ENCODE measurements at places on chromosomes 1 and 21.

DNA sequence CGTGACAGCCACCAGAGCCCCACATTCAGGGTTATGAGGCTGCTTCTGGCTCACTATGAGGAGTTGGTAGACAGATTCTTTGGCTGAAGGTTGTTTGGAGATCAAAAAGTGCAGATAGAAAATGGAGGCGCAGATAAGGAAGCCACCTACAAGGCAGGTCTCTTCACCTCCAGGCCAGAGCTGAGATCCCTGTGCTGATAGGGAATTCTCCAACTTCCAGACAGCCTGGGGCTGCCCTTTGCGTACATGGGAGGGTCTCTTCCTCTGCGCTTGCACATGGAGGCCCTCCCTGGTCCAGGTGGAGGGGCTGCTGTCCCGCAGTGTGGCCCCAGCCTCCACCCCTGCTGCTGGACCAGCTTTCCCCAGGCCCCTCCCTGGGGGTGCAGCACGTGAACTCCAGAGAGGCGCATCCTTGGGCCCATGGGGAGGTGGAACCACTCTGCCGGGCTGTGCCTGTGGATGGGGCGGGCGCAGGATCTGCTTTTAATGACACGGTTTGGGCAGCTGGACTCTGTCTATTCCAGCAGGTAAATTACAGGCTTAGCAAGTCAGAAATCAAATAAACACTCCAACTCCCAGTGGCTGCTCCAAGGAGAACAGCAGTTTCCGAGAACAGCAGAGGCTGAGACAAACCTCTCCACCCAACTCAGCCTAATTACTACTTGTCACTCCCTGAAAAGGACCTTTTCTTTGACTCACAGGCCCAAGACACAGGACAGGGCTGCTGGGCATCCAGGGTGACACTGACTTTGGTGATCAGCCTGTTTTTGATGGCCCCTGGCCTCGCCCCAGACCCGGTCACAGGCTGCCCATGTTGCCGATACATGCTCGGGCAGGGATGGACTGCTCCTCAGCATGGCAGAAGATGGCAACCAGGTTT, 12.4 kb downstream of the OXCT2 start:
- DNase-seq, result no peak

DNA sequence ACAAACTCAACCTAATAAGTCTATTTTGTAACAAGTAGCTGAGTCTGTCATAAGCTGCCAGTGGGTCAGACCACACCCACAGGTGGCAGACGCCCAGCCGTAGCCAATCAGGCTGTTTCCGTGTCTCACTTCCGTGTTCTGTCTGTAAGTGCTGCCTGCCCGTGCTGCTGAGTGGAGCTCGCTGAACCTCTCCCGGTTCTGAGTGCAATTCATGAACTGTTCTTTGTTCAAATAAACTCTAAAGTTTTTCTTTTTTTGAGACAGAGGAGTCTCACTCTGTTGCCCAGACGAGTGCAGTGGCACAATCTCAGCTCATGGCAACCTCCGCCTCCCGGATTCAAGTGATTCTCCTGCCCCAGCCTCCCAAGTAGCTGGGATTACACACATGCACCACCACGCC, 25.1 kb downstream of the POFUT2 start:
- peak; percentile 10 for DNase-seq

- DNase-seq, result no peak
These were observed 56.2 kb upstream of the ENAH start for GRCh38 chr1:225709101-225709500.

GRCh38 chr1:167555971-167556714, 2.6 kb upstream of the CREG1 start:
- DNase-seq, result peak; percentile 59

DNA sequence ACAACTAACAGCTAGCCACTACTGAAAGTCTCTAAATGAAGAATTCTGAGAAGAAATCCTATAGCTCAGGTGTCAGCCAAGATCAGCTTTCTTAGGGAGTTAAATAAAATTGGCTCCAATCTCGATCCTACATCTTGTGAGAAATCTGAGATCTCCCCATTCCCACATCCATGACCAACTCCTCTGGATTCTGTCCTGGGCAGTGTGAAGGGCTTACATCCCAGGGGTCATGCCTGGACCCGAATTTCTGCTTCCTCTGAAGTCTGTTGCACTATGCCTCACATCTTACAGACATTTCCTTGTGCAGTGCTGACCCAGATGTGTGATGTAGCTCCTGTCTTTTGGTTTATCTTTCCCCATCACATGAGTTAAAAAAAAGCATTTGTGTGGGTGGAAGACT, 4.8 kb upstream of the TNN start:
- no peak for DNase-seq

DNA sequence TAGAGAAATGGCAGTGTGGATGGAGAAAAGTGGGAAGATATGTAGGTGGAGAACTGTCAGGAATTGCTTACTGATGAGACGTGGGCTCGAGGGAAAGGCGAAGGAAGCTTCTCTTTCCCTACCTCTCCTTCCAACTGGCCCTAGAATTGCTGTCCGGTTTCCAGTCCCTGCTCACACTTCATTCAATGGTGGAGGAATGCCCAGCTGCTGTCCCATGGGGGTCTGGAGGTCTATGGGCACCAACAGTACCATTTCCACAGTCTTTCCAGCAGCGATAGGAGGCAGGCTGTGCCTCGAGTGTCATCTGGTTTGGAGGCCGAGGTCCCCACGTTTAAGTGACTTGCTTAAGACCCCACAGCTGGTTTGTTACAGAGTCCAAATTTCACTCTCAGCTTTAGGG, 31.5 kb upstream of the CD1D start:
- DNase-seq, result no peak

GRCh38 chr1:219945795-219946194, 17.4 kb upstream of the SLC30A10 start:
- DNase-seq, result no peak

- peak; percentile 21 for DNase-seq
These were observed 263.1 kb downstream of the ST6GALNAC3 start for GRCh38 chr1:76337542-76338219.

GRCh38 chr1:44421446-44421884, 16.4 kb downstream of the RNF220 start:
- no peak for DNase-seq

GRCh38 chr21:41769933-41770332, 3.1 kb upstream of the RIPK4 start:
- no peak for DNase-seq

DNA sequence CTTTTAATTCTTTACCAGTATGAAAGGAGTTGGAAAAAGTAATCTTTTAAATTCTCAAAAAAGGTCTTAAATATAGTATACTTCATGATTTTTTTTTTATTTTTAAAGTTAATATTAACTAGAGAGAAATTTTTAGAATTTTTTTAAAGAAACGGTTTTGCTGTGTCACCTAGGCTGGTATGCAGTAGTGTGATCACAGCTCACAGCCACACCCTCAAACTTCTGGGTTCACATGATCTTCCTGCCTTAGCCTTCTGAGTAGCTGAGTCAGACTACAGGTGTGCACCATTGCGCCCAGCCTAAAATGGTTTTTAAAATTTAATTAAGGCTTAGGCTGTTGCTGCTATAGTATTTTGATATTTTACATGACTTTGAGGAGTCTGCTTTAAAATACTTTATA, 52.4 kb downstream of the TLCD4 start:
- no peak for DNase-seq

GRCh38 chr1:111882559-111882958, 106.9 kb downstream of the KCND3 start:
- DNase-seq, result no peak

DNA sequence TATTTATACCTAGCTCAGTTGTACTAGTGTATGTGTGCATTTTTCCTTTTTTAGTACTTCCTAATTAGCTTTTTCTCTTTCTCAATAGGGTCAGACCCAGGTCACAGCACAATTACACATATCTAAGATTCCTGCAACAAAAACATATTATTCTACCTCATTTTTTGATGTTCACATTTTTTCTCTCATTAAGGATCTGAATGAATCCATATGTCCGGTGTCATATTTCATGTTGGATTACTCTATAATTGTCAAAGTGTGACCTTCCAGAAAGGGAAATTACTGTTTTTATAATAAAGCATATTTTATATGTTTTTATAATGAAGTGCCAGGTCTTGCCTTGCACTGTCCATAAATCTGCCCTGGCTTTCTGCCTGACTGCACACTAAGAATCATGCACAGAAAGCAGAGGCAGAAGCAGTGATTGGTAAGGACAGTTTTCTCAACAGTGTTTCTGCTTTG, 143.7 kb downstream of the KCNT2 start:
- DNase-seq, result no peak

GRCh38 chr1:68791800-68792199, 294.9 kb upstream of the DEPDC1 start:
- DNase-seq, result no peak

- DNase-seq, result no peak
These were observed 51.1 kb downstream of the CD247 start for GRCh38 chr1:167467126-167467710.

GRCh38 chr21:41970106-41970391, 16.2 kb upstream of the C2CD2 start:
- DNase-seq, result no peak

DNA sequence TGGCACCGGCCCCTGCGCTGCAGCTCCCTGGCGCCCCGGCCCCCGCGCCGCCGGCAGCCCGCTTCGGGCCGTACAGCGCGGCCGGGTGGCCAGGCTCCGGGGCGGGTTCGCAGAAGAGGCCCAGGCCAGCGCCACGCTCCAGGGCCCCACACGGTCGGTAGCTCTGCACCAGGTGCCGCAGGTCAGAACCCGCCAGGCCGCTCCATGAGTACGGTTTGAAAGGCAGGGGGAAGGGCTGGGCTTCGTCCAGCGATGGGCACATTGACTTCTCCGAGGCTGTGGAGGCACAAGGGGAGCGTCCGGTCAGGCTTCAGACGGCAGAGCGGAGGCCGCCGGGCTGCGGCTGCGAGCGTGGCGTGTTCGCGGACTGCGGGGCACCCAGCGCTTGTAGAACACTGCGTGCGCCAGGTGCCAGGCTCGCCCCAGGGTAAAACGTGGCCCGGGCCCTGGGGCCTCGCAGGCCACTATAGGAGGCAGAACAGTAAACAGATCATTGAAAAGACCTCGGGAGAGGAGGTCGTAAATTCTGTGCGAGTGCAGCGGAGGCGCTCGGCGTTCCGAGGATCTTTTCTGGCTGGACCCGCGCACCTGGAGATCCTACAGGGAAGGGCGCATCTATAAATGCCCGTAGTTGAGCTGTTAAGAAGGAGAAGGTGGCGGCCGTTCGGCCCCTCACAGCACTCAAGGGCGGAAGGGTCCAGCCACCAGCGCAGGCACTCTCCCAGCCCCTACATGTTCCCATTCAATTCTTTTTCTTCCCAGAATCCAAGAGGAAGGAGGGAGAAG, 5.7 kb downstream of the GFI1 start:
- peak; percentile 55 for DNase-seq

GRCh38 chr1:212873518-212873917, 15.4 kb downstream of the FLVCR1 start:
- no peak for DNase-seq

DNA sequence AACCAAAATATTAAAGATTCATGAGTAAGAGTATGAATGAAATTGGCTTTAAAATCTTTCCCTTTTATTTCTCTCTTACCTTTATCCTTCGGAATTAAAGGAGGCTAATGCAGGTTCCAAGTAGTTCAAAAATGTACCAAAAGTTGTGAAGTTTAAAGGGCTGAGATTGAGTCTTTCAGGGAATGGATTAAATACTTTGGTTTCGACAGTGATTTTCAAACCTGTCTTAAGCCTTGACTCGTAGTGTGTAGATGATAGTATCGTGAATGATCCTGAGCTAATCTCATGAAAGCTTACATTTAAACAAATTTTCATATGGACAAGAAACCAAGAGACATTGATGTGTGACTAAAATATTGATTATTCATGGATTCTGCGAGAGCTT, 66.9 kb downstream of the DYRK1A start:
- no peak for DNase-seq

- DNase-seq, result no peak
These were observed 15.3 kb downstream of the PYCR2 start for GRCh38 chr1:225908773-225909172.

DNA sequence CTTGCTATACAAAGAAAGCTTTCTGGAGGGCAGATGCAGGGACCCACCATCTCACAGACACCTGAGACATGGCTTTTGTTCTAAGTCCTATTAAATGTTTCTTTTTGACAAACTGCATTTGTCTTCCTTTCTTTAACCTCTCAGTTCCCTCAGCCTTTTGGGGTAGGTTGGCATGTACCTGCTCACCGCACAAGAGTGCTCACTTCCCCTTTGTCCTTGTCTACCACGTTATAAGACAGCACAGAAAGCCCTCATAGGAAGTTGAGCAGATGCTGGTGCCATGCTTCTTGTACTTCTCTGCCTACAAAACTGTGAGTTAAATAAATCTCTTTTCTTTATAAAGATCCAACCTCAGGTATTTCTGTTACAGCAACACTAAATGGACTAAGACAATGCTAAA, 31.9 kb upstream of the RGS21 start:
- no peak for DNase-seq

DNA sequence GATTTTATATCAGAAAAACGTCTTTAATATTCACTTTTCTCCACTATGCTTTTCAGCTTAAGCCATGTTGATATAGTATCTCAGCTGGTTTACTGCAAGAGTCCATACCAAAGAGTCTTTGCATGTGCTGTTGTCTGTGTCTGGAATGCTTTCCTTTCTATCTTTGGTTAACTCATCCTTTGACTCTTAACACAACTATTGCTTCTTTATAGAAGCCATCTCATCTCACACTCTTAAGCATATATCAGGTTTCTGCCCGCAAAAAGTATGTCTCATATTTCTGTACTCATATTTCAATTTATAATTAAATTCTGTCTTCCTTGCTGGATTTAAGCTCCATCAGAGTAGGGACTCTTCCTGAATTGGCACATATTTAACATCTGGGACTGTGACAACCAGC, 220.9 kb upstream of the KCNK2 start:
- DNase-seq, result no peak

DNA sequence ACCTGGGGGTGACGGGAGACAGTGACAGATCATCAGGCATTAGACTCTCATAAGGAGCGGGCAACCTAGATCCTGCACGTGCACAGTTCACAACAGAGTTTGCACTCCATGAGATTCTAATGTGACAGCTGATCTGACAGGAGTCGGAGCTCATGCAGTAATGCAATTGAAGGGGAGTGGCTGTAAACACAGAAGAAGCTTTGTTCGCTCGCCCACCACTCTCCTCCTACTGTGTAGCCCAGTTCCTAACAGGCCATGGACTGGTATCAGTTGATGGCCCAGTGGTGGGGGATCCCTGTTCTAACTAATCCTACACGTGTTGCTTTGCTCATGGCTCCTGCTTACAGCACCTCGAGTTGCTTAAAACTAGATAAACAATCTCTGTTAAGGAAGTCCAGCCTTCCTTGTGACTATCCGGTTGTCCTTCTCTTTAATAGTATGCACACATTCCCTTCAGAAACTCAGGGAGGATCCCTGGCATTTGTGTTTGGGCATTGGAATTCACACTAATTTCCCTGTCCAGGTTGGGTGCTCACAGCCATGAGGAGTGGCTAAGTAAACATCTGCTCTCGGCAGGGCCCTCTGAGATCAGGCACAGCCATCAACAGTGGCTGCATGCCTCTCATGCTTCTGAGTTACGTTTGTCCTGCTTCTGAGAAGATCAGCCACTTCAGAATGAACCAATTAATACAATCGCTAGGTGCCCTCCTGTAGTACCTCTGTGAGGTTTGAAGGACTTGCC, 21.1 kb upstream of the F3 start:
- no peak for DNase-seq
